ENCODE measurements at places on chromosomes 1 and 21. TPM values are rescaled to one million over a fixed set of nuclear protein-coding genes. Genes with fewer than 3 reads are reported as not detected.

GRCh38 chr1:33880305-33880704, 16.4 kb downstream of the HMGB4 start:
- no peak for DNase-seq

DNA sequence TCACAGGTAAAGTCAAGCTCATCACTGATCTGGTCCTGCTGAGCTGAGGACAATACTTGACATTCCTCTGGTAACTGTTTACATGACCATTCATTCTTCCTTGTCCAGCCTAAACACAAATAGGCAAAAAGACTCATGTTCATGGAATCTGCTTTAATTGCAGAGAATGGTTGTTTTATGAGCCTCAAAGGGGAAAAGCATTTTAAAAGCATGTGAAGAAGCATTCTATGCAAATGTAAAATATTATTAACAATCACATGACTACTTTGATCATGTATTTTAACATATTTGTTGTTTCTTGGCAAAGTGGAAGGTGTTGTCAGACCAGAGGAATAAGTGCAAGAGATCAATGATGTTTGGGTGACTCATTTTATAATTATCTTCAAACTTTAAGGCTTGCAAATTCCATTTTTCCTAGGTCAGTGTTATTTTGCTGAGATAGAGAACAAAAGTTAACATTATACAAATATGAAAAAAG, 133.7 kb downstream of the RUNX1 start:
- DNase-seq, result no peak

GRCh38 chr1:6486433-6487011, 4.9 kb downstream of the PLEKHG5 start:
- peak; percentile 80 for DNase-seq

GRCh38 chr1:201396861-201397464, 2.2 kb downstream of the LAD1 start:
- DNase-seq, result peak; percentile 94

GRCh38 chr1:156754219-156754618, 2.7 kb upstream of the HDGF start:
- DNase-seq, result no peak

DNA sequence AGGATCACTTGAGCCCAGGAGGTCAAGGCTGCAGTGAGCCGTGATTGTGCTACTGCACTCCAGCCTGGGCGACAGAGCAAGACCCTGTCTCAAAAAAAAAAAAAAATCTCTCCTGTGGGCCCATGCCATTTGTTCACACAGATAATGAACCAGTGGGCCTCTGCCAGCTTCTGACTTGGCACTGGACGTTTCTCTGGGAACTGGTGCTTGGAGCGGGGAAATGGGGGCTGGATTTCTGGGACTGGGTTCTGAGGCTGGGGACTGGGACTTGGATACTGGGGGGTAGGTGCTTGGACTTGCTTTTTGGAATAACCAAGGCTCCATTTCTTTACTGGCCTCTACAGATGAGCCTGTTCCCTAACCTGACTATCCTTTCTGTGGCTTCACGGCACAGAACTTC, 9.7 kb downstream of the IFI6 start:
- no peak for DNase-seq

The SPRR2G gene
- not detected for polyA plus RNA-seq

The SH2D1B gene
- polyA plus RNA-seq, result not detected

The ECM1 gene
- 6.1 TPM for polyA plus RNA-seq

The FRRS1 gene
- polyA plus RNA-seq, result 0.38 TPM
